Right lobe of liver (tissue), 6 donors: ENCODE measurements at places on chromosomes 2 and 18.

GRCh38 chr18:51097021-51097822, 67.2 kb downstream of the SMAD4 start:
- H3K4me3 ChIP-seq = no peak overlapping the region
- H3K36me3 ChIP-seq = no peaks in the 10 kb centered on the region
- no peak for DNase-seq
- no peak overlapping the region for H3K27ac ChIP-seq
- no peaks in the 10 kb centered on the region for H3K4me1 ChIP-seq
- H3K27me3 ChIP-seq = no peaks in the 10 kb centered on the region

GRCh38 chr2:132974467-132975095, 304.6 kb upstream of the LYPD1 start:
- no peaks in the 10 kb centered on the region for H3K4me1 ChIP-seq
- H3K36me3 ChIP-seq = no peaks in the 10 kb centered on the region
- no peak for DNase-seq
- H3K4me3 ChIP-seq = no peak overlapping the region
- H3K27me3 ChIP-seq = no peaks in the 10 kb centered on the region

GRCh38 chr2:144211826-144212225, 308.1 kb downstream of the ZEB2 start:
- no peaks in the 10 kb centered on the region for H3K36me3 ChIP-seq
- H3K4me3 ChIP-seq = no peak overlapping the region
- no peaks in the 10 kb centered on the region for H3K27me3 ChIP-seq
- H3K4me1 ChIP-seq = no peaks in the 10 kb centered on the region
- no peak for DNase-seq

- DNase-seq = no peak
- no peak overlapping the region for H3K27ac ChIP-seq
- H3K4me1 ChIP-seq = no peaks in the 10 kb centered on the region
- H3K27me3 ChIP-seq = no peaks in the 10 kb centered on the region
- no peak overlapping the region for H3K4me3 ChIP-seq
Observed at GRCh38 chr2:143730155-143730952, 601.1 kb downstream of the ARHGAP15 start.

DNA sequence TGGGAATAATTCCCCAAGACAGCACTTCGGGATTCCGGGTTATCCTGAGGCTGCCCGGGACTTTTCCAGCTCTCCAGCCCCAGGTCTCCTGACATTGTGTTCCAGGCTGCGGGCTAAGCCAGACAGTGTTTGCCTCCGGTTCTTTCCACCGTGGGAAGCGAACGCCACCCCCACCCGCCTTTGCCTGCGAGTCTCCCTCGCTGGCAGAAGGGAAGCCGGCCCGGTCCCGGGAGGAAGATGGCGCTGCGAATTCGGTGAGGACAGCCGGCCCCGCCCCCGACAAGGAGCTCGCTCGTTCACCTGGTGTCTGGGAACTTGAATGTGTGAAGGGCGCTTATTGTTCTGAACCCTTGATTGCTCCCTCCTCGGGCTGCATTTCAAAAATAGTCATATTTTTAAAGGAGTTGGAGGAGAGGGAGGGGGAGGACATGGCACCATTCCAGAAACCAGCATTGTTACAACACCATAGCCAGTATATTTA, 2.9 kb downstream of the LRATD1 start:
- peak overlapping the region; percentile 40 for H3K4me3 ChIP-seq
- no peaks in the 10 kb centered on the region for H3K36me3 ChIP-seq
- peaks cover 12% of the 10 kb centered on the region for H3K27me3 ChIP-seq
- peak; percentile 71 for DNase-seq
- peaks cover 7% of the 10 kb centered on the region for H3K4me1 ChIP-seq
